ENCODE measurements at places on chromosomes 11 and 22. TPM values are rescaled to one million over a fixed set of nuclear protein-coding genes. Genes with fewer than 3 reads are reported as not detected.

The ZNF70 gene
- 1.2 TPM for polyA plus RNA-seq

The PATE2 gene
- not detected for polyA plus RNA-seq

The CCND1 gene
- polyA plus RNA-seq: 1.8 TPM

The HTR3B gene
- polyA plus RNA-seq: 0.01 TPM

The MYEOV gene
- polyA plus RNA-seq: 0.09 TPM

GRCh38 chr22:30861131-30861530 is 107.4 kb downstream of the MORC2 start:
- DNase-seq: no peak

DNA sequence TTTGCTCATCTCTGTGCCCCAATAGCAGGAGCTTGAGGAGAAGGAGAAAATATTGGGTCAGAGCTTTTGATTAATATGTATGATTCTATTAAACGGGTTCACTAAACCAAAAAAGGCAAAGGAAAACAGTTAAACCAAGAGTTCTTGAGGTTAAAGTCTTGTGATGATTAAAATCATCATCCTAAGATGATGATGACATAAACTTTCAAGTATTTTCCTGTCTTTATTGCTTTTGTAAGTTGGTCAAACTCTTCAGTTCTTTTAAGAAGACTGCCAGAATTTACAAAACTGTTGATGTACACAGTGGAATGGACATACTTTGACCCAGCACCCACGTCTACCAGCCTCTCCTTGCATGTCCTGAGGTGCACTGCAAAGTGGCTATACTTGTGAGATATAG is 41.0 kb downstream of the FDX1 start:
- no peak for DNase-seq

- peak; percentile 40 for DNase-seq
Measured at GRCh38 chr11:123062892-123063825, 1.2 kb upstream of the HSPA8 start.

- peak; percentile 59 for DNase-seq
Measured at GRCh38 chr11:68584097-68584496, 100.2 kb upstream of the GAL start.

DNA sequence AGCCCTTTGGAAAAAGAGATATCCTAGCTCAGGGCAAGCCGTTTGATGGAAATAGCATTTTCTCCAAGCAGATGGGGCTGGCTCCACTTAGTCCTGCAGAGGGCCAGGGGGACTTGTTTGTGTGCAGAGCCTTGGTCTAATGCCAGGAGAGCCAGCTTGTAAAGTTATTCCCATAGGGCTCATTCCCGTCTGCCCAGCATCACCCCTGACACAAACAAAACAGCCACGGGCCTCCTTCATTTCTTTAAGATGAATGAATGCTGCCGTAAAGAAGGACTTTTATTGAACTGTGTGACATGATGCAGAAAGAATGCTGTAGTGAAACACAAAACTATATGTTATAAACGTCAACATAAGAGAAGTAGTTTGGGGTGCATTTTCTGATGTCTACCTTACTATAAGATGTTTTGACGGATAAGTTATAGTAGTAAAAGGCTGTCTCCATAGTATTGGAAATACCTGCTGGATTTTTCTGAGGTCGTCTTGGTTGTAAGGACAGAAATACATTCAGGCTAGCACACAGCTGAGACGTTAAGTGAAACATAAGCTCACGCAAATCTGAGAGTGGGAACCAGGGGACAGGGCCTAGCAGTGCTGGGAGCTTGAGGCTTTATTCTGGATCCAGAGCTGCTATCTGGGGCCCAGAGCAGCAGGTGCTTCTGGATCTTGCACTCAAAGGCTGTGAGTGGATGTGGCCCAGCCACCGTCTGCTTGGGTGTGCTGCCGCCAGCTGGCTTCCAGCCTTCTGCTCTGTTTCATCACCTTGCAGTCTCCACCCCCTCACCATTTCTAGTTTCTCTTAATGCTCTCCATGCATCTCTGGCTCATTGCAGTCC is 53.3 kb downstream of the NCAM1 start:
- peak; percentile 76 for DNase-seq

- no peak for DNase-seq
Measured at GRCh38 chr11:26580929-26581328, 8.9 kb upstream of the MUC15 start.

GRCh38 chr11:18492888-18493287 is 33.9 kb downstream of the TSG101 start:
- DNase-seq: no peak

DNA sequence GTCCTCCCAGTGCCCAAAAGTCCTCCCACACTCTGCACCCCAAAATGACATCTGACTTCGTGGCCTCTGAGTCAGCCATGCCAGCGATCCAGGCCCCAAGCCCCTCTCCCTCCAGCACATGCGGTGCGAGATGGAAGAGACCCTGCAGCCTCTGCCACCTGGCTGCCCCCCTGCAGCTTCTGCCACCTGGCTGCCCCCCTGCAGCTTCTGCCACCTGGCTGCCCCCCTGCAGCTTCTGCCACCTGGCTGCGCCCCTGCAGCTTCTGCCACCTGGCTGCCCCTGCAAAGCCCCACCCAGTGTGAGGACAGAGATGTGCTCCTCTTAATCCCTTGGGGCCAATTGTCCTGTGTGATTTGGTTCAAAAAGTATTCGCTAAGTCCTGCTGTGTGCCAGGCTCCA is 68.0 kb downstream of the WNT7B start:
- no peak for DNase-seq

Data from psoas muscle (tissue), 8 donors.